Fibroblast of skin of left quadriceps (primary cell): ENCODE measurements at places on chromosomes 1 and 21.

DNA sequence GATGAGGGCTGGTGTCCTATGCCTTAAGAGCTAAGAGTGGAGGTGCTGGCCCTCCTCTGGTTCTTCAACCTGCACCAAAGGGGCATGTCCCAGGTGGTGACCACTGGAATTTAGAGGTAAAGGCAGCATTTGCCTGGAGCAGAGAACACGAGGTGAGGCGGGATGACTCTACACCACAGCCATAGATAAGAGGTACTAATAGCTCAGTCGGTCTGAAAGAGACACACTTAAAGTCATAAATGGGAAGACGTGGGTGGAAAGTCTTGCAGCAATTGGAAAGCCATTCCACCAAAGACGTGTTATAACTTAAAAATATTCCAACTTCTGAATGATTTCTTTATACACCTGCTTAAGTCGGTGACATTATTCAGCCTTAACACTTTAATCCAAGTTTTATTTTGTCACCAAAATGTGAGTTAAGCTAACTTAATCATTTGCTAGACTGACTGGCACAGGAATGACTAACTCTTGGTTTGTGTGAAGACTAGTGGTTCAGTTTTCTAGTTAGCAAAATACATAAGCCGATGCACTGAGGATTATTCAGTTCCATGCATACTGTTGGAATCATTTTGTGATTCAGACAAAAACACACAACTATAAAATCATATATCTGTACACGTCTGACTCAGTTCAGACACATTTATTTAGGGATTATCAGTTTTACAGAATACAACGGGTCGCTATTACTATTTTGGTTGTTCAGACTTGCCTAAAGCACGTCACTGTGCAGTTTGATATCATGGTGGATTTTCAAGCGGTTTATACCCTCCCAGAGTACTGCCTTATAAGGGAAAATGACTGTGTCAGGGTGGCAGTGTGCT is 4.6 kb upstream of the ETS2 start:
- DNase-seq: no peak

GRCh38 chr1:12574757-12575139 is 43.3 kb downstream of the DHRS3 start:
- no peak for DNase-seq

GRCh38 chr1:221758455-221758854 is 16.6 kb upstream of the DUSP10 start:
- DNase-seq: no peak

DNA sequence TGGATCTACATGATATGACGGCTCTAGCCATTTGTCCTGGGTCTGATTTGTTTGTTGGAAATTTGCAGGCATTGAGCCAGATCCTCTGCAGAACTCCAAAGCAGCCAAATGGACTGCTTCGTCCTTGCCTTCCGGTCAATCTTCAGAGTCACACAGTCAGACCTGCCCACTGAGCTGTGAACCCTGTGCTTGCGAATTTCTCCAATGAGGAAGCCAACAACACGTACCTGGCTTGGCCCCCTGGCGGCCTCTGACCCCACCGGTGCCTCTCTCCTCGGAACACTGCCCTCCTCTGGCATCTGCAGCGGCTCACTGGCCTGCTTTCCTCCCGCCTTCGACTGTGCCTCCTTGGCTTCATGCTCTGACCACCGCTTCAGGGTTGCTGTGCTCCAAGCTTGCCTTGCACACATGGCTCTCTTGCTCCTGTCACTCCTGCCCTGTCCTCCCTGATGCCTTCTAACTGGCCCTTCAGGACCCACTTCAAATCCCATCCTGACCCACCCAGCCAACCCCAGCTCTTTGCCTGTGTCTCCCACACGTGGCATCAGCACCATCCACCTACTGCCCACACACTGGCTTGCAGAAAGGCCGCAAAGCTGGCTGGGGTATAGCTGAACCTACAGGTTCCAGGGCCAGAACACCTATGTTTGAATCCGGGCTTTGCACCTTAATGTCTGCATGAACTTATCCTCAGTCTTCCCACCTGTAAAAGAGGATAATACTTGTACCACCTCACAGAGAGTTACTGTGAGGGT is 128.2 kb downstream of the KCNN3 start:
- no peak for DNase-seq

DNA sequence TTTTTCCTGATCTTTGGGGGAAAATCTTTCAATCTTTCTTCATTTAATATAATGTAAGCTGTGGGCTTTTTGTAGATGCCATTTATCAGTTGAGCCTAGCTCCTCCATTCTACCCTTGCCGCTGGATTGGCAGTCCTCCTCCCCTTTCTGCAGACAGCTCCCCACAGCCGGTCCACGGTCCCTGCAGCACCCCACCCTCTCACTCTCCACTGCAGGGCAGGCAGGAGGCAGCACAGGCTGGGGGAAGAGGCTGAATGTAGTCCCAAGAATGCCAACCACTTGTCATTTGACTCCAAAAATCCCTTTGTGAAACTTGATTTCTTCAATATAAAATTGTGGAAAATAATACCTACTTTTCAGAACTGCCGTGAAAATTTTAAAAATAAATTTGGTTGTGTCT is 96.7 kb downstream of the SYT2 start:
- DNase-seq: no peak

GRCh38 chr21:43684424-43684823 is 25.1 kb downstream of the RRP1B start:
- DNase-seq: no peak

DNA sequence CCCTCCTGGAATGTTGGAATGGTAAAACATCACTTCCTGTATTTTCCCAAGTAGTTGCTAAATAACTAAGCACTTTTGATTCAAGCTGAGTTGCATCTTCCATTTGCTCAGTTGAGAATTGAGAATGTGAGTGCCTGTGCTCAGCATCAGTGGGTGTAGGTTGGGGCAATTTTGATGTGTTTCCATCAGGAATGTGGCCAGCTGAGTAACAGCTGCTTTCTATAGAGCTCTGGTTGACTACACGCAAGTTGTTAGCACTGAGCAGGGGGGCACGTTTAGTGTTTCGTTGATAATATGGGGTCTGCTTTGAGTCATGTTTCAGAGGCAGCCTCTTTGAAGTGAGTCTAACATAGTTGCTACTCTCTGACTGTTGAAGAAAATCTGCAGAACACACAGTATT is 41.5 kb downstream of the LRRC53 start:
- no peak for DNase-seq

- DNase-seq: peak; percentile 77
Measured at GRCh38 chr1:232477728-232478127, 152.2 kb downstream of the SIPA1L2 start.

DNA sequence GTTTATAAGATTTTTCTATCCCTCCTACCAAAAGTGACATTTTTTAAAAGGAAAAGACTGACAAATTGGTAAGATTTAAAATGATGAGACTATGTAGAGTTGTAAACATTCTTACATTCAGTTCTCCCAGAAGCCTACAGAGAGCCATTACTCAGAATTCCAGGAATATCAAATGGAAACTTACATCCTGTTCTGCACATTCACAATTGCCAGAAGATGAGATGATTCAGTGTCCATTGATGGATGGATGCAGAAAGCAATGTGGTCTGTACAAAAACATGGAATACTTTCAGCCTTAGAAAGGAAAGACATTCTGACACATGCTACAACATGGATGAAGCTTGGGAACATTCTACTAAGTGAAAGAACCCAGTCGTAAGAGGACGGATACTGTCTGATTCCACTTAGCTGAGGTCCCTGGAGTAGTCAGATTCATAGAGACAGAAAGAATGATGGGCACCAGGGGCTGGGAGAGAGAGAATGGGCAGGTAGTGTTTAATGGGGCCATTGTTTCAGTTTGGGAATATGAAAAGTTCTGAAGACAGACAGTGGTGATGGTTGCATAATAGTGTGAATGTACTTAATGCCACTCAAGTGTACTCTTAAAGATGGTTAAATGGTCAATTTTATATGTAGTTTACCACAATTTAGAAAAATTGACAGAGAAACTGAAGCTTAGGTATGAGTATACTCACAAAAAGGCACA is 16.6 kb downstream of the MX1 start:
- peak; percentile 42 for DNase-seq

GRCh38 chr1:201026836-201027235 is 3.3 kb upstream of the KIF21B start:
- no peak for DNase-seq

DNA sequence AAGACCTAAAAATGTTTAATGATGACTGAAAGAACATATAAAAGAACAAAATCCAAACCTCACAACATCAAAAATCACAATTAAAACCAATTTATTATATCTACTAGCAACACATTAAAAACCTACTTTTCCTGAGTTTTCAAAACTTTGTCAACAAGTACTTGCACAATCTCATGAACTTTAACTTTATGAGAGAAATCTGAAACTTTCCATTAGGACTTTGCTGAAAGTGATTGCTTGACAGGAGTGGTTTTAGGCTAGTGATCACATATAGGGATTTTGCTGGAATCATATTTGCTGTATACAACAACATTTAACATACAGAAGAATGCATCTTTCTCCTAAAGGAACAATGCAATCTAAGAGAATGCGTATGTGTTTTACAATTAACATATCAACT is 13.2 kb downstream of the HNRNPR start:
- DNase-seq: no peak

GRCh38 chr1:64664299-64664698 is 80.6 kb upstream of the RAVER2 start:
- no peak for DNase-seq

- DNase-seq: peak; percentile 52
Measured at GRCh38 chr21:39647476-39647875, 34.7 kb downstream of the B3GALT5 start.

DNA sequence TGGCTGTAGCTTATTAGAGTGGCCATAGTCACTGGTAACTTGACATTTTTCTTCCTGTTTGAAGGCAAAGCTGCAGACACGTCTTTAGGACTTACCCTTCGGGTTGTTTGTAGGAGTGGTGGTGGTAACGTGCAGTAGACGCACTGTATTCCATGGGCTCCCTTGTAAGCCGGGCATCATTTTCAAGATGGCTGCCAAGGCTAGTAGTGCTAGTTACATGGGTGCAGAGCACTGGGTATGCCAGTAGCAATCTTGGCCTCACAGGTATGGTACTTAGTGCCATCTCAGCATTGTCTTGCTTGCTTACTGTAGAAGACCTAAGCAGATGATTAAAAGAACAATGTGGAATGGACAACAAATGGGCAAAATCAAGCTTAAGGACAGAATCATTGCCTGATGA is 1.9 kb downstream of the YBX1 start:
- no peak for DNase-seq

DNA sequence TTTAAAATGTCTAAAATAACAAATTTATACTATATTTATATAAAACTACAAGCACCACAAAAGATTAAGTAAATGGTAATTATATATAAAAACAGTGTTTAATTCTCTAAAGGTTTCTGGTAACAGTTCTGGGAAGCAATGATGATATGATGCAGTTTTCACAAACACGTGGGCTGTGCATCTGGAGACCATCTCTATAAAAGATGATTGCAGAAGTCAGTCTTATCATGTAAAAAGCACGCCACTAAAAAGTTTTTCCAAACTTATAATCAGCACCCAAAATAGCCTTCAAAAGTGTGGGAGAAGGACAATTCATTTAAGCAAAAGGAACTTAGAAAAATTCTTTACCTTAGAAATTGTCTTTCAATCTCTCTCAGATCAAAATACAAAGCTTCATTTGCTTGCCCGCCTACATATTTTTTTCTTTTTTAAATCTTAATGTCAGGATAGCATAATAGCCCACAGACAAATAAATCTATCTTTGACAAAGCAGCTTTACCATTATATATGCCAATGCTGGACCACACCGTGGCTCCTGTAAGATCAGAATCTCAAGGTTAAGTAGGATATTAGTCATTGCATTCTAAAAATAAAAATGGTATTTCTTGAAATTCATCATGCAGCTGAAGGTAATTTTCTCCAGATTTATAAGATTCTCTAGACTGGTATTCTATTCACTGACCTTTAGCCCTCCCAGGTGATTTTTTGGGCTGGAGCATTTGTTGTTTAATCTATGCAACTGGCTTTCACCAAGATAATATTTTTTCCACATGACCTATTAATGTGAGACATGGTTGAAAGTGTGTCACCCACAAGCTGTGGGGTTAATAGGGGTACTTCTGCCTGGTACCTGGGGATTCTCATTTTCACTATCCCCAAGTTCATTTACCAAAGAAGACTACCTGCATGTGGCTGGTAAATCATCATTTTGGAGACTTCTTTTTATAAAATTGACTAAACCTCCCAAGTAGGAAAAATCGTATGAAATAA is 189.6 kb upstream of the ST6GALNAC5 start:
- no peak for DNase-seq

GRCh38 chr1:3022976-3023375 is 1.7 kb downstream of the ACTRT2 start:
- DNase-seq: no peak

- DNase-seq: no peak
Measured at GRCh38 chr1:236400061-236400603, 6.0 kb downstream of the EDARADD start.

- DNase-seq: no peak
Measured at GRCh38 chr1:157388057-157388456, 164.3 kb downstream of the FCRL5 start.

GRCh38 chr1:37797750-37798345 is 4.2 kb downstream of the MANEAL start:
- DNase-seq: no peak

DNA sequence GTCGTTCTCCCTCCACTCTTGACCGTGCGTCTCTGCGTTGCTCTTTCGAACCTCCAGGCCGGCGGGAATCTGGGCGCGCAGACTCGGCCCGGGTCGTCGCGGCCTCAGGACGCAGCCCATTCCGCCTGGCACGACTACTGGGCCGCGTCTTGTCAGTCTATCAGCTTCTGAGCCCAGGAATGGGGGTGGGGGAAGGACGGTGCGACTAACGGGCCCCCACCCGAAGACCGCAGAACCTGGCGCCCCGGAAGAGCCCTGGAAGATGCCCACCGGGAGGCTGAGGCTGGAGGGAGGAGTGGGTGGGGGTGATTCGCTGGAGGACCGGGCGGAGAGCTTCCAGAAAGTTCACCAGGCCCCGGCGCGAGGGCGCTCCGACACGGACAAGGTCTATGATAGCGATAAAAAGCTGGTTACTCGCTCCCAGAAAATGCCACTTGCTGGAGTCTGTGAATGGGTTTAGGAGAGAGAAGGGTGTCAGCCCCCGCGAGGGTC is 1.7 kb upstream of the DMRTA2 start:
- no peak for DNase-seq

DNA sequence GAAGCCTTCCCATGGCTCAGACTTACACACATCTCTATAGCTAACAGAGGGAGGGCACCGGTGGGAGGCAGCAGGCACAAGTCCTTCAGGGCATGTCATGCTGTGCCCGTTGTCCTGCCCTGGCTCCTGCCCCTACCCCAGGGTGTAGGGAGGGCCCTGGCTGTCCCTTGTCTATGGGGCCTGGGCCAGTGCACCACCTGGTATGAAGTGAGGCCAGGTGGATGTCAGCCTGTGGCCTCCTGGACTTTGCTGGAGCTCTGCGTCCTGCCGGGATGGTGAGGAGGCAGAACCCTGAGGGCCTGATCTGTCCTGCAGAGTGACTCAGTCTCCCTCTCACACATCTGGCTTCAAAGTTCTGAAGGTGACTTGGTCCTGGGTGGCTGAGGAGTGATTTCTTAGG is 47.3 kb upstream of the GPR37L1 start:
- DNase-seq: no peak

DNA sequence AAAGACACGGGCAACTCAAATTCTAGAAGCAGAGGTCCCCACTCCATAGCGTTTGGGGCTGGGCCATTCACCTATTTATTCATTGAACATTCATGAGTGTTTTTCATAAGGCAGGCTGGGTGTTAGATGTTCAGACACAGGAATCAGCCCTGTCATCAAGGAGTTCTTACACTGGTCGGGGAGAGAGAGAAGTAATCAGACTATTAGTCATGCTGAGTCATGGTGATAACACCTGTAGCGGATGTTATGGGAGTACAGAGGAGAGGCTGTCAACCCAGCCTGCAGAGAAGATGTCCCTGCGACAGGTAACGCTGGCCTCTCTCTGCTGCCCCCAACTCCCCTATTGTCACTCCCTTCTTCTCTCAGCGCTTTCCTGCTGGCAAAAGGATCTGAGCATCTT is 17.2 kb downstream of the LY9 start:
- DNase-seq: no peak
